ENCODE measurements at places on chromosomes 2 and 18.

GRCh38 chr18:64287926-64288325 is 139.0 kb upstream of the LINC00305 start:
- DNase-seq: no peak

DNA sequence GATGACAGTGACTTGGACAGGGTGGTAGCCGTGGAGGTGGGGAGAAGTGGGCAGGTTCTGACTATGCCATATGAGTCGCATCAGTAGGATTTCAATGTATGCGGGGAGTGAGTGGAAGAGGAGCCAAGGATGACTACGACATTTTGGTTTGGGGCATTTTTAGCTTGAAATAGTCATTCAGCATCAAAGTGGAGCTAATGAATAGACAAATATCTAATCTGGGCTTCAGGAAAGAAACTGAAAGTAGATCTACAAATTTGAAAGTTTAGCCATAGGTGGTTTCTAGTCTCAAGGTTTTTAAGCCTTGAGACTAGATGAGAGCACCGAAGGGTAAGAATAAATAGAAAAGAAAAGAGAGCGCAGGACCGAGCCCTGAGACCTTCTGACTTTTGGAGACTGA is 58.3 kb downstream of the FEZ2 start:
- no peak for DNase-seq

GRCh38 chr2:23127465-23127864 is 257.5 kb upstream of the KLHL29 start:
- DNase-seq: no peak

GRCh38 chr2:64447317-64448040 is 6.5 kb upstream of the LGALSL start:
- DNase-seq: no peak

GRCh38 chr18:64713284-64713683 is 564.4 kb upstream of the LINC00305 start:
- no peak for DNase-seq

DNA sequence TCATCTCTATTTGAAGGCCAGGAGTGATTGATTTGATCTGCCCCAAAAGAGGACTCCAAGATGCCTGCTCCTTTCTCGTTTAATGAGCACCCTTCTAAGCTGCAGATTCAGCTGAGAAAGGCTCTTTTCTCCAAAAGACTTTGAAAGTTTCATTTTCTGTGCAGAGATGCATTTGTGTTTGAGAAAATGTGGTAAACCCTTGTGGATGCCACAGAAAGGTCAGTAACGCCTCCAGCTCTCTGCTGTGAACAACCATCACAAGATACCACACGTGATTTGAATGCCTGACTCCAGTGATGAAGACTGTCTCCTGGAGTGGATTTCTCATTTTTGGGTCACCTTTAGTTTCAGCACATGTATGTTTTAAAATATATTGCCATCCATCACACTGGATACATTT is 35.0 kb upstream of the CCDC85A start:
- DNase-seq: no peak

- no peak for DNase-seq
These were observed 295.5 kb downstream of the MEIS1 start for GRCh38 chr2:66730441-66730840.

- DNase-seq: no peak
These were observed 7.2 kb upstream of the SAG start for GRCh38 chr2:233300401-233300800.

GRCh38 chr18:41814651-41815050 is 140.4 kb upstream of the PIK3C3 start:
- DNase-seq: no peak

GRCh38 chr18:67302043-67302442 is 214.5 kb downstream of the DSEL start:
- no peak for DNase-seq
